ENCODE measurements at places on chromosomes 2 and 18. TPM values are rescaled to one million over a fixed set of nuclear protein-coding genes. Genes with fewer than 3 reads are reported as not detected.

FZD7 gene
- 23.3 TPM for polyA plus RNA-seq

GRCh38 chr2:19542796-19543662 lies 184.6 kb upstream of the OSR1 start:
- DNase-seq, result peak; percentile 32

IL36RN gene
- not detected for polyA plus RNA-seq

MALL gene
- polyA plus RNA-seq, result 7.9 TPM

CPLX4 gene
- polyA plus RNA-seq, result not detected
